ENCODE measurements at places on chromosomes 2 and 18.

- DNase-seq, result no peak
These were observed 36.6 kb downstream of the BCL11A start for GRCh38 chr2:60516826-60517225.

GRCh38 chr2:47785986-47786385, 3.0 kb downstream of the MSH6 start:
- DNase-seq, result no peak

- no peak for DNase-seq
These were observed 47.0 kb upstream of the FOSL2 start for GRCh38 chr2:28345619-28346018.

DNA sequence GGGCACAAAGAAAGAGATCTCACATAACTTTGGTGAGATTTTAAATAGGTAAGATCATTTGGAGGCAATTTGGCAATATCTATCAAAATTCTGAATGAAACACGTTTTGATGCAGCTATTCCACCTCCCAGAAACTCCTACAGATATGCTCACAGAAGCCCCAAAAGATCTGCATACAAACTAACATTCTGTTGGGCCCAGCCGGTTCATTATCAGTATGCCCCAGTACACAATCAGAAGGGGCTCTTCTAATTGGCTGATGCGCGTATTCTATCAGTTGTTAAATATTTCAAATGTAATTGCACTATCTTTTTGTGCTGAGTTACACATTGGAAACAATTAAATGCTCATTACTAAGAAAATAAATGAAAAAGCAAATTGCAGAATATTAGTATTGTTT, 7.1 kb upstream of the TGIF1 start:
- DNase-seq, result no peak

- DNase-seq, result peak; percentile 46
These were observed 352.0 kb downstream of the ARHGAP15 start for GRCh38 chr2:143481237-143481623.

GRCh38 chr2:221501883-221502269, 70.2 kb downstream of the EPHA4 start:
- no peak for DNase-seq
